ENCODE measurements at places on chromosomes 16 and 17.

DNA sequence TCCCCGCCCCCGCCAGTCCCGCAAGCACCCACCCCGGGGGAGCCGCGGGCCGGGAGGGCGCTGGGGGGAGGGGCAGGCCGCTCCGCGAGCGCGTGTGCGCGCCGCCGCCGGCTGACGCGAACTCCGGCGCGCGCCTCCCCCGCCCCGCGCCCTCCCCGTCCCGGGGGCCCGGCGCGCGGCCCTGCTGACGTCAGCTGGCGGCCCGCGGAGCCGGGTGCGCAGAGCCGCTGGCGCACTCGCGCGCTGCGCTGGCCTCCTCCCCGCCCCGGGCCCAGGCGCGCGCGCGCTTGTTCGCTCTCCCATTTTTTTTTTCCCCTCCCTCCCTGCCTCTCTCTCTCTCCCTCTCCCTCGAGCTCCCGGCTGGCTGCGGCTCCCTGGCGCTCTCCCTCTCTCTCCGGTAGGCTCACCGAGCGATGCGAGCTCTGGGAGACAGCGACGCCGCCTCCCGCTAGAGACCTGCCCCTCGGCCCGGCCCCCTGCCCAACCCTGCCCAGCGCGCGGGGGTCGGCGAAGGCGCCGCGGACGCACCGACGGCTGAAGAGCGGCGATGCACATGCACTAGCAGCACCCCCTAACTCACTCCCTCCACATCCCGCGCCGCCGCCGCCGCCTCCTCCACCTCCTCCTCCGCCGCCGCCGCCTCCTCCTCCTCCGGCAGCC is at the start of gene GNAO1:
GNAO1 (plus strand) TSS at position 334 of the 660 bp plus-strand sequence. CDS start 747 bp downstream, outside the sequence.
- DNase-seq = peak; percentile 75

- no peak for DNase-seq
Observed at GRCh38 chr16:89573826-89574680, 1.5 kb upstream of the CPNE7 start.

GRCh38 chr17:32828822-32829221 is 48.1 kb downstream of the MYO1D start:
- no peak for DNase-seq

- DNase-seq = no peak
Observed at GRCh38 chr16:85928401-85928820, 29.4 kb downstream of the IRF8 start.

- DNase-seq = no peak
Observed at GRCh38 chr16:11349599-11350276, 4.5 kb downstream of the RMI2 start.

GRCh38 chr16:64094992-64095634 is 1026.8 kb downstream of the CDH11 start:
- DNase-seq = no peak

DNA sequence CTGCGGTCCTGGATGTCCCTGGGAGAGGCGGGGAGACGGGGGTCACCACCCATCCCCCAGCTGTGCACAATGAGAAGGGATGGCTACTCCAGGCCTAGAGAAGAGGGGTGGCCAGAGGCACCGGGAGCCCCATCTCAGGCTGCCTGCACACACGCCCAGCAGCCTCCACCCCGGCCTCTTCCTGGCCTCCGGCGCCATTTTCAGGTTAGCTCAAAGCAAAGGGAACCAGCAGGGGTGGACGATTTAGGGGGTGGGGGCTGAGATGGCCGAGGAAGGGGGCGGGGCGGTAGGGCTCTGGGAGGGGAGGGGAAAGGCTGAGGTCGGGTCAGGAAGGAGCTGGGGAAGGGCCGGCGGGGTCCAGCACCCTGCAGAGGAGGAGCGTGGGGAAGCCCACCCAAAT is 42.8 kb downstream of the SRCIN1 start:
- no peak for DNase-seq

- no peak for DNase-seq
Observed at GRCh38 chr17:83079766-83080578, 563 bp downstream of the METRNL start.

GRCh38 chr17:2624292-2624731 is 30.9 kb downstream of the PAFAH1B1 start:
- DNase-seq = no peak

GRCh38 chr16:57223057-57223456 is 22.0 kb upstream of the ARL2BP start:
- DNase-seq = no peak

GRCh38 chr16:77812856-77813500 is 24.6 kb downstream of the VAT1L start:
- no peak for DNase-seq

DNA sequence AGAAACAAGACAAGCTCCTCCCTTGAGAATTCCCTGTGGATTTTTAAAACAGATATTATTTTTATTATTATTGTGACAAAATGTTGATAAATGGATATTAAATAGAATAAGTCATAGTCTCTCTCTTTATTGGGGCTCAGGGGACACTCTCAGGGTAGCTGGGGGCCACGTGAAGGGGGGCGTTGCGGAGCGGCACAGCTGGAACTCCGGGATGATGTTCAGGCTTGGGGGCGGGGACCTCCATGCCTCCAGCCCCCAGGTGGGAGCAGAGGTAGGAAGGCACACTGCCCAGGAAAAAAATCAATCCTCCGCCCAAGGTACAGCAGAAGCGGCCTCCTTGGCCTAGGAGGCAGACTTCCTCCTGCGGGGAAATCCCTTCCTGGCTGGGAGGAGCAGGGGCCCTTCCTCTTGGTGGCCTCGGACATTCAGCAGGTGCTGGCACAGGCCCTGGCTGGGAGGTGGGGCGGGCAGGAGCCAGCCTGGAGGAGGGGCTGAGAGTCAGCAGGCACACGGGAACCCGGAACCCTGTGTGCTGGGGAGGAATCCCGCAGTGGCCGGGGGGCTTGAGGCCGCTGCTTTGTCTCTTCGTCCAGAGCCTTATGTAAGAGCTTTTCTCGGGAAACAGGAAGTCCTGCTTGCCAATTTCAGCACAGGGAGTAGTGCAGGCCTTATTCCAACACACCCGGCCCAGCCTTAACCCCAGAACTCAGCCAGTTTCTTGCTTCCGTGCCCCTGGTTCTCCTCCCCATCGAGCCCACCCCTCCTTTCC is 591 bp upstream of the TNFSF13 start:
- peak; percentile 59 for DNase-seq

- no peak for DNase-seq
Observed at GRCh38 chr17:48301002-48301401, 129.0 kb downstream of the SKAP1 start.

Data from occipital lobe (tissue), 3 donors.